Urothelium cell line (cell line): ENCODE measurements at places on chromosomes 6 and 20.

GRCh38 chr6:113570161-113570560, 287.0 kb upstream of the MARCKS start:
- DNase-seq: no peak

DNA sequence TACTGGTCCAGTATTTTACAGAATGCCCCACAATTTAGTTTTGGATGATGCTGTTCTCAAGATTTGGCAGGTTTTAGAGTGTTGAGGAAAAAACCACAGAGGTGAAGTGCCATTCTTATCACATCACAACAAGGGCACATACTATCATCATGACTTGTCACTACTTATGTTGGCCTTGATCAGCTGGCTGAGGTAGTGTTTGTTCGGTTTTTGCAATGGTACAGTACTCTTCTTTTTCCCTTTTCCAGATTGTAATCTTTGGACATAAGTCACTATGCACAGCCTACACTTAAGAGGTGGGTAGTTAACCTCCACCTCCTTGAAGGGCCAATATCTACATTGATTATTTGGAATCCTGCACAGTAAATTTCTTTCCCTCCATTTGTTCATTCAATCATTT, 8.8 kb downstream of the TENT5A start:
- no peak for DNase-seq

DNA sequence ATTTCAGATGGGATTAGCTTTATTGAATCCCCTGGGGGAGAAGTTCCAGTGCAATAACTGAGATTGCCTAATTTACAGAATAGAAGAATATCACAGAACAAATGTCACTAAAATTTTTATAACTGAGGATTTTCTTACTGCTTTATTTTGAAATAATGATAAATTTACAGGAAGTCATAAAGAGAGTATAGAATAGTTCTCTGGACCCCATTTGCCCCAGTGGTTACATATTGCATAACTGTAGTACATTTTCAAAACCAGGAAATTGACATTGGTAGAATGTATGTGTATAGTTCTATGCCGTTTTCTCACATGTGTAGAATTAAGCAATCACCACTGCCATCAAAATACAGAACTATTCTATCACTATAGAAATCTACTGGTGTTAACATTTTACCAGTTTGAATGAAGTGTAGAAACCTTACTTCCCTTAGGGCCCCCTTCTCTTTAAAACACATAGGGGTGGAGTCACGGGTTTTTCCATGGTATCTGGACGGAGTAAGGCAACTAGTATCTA, 18.3 kb downstream of the KIF6 start:
- no peak for DNase-seq

DNA sequence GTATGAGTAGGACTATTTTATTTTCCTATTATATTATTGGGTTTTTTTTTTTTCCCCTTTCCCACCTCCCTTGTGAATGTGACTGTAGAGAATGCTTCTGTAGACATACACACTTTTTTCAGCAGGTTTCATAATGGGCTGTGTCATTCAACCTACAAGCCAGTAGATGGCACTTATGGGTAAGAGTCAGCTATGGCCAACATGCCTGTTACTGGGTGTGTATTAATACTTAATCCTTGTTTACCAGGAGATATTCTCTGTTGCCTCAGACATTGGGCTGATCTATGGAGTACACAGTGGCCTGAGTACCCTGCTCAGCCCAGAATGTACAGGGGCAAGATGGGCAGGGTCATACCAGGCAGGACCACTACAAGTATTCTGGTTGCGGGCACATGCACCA, 382.5 kb downstream of the EPHA7 start:
- DNase-seq: no peak

DNA sequence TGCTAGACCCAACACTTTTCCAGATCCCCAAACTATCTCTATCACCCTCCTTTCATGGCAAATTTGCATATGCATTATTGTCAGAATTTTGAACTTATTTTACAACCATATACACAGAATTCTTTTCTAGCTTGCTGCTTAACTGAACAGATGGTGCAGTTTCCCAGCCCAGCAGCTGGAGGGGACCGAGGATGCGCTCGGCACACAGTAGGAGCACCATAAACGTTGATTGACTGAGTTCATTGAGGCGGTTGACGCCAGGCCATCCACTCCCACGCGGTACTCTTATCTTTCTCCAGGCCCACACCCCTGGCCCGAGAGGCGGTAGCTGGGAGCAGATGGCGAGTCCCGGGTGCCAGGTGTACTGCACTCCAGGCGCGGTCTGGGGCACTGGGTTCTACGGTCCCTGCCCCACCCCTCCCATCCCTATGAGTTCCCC, 6.8 kb upstream of the SOX4 start:
- peak; percentile 28 for DNase-seq

DNA sequence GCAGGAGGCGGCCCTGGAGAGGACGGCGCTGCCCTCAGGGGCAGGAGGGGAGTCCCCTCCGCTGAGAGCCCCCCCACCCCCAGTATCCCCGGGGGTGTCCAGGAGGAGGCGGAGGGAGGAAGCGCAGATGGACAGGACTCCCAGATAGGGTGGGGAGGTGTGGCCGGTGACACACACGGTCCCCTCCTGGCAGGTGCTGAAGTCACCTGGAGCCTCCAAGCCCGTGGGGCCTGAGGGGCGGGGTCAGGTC, 1.4 kb downstream of the STMN3 start:
- no peak for DNase-seq

- no peak for DNase-seq
These were observed 93.2 kb downstream of the FOXA2 start for GRCh38 chr20:22491194-22491505.

- peak; percentile 35 for DNase-seq
These were observed 145.7 kb downstream of the KHDC1L start for GRCh38 chr6:73079611-73079955.

DNA sequence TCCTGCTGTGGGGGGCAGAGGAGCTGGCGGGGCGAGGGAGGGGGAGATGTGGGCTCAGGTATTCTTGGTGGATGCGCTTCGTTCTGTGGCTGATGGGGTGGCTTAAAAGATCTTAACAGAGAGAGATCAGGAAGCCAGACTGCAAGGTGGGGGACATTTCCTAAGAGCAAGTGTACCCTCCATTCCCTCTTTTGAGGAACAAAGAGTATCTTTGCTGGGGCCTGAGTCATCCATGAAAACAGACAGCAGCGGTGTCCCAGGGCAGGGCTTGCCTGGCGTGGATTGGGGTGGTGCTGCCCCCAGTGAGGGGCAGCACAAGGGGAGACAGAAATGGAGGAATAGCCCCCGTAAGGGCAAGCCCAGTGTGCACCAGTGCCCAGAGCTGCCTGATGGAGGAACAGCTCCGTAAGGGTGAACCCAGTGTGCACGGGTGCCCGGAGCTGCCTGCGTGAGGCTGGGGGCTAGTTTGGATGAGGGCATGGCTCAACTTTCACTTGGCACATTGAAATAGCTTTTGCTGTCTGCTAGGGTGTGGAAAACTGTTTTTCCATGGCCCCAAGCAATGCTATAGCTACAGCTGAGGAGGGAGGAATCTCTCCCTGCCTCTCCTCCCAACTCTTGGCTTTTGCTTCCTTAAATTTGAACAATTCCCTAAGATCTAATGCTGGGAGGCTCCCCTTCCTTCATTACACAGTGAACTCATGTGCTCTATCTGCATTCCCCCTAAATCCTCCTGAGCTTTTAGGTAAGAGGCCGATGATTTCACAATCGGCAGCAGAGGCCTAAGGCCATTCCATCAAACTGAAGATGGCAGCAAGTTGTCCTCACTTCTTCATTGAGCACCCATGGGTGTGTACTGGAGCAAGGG, 12.9 kb downstream of the MAPK13 start:
- no peak for DNase-seq

DNA sequence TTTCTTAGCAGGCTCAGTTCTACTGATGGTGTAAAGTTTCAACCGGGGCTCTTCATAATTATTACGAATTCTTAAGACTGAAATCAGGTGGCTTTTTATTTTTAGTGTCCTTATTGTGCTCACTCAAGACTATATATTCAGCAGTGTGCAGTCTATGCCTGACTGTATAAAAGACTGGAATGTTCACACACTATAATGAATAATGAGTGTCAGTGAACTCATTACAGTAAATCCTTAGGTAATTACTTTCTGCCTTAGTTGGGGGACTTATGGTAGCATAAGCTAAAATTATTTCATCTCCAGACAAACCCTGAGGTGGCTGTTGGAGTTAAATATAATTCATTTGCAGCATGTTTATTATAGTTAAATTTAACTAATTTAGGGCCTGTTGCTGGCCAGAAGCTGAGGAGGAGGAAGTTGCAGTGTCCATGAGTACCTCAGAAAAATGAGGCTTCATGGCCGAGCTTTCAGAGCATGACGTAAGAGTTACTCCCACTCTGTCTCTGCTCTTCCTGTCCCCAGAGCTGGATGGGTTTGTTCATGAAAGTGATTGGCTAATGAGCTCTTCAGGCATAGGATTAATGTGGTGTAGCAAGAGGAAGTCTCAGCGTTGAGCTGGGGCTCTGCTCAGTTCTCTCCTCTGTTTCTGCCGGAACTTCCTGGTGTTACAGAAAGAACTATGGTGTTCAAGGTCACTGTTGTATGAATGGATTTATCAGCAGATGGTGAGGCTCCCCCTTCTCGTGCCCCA, 335.7 kb downstream of the NRN1 start:
- no peak for DNase-seq

DNA sequence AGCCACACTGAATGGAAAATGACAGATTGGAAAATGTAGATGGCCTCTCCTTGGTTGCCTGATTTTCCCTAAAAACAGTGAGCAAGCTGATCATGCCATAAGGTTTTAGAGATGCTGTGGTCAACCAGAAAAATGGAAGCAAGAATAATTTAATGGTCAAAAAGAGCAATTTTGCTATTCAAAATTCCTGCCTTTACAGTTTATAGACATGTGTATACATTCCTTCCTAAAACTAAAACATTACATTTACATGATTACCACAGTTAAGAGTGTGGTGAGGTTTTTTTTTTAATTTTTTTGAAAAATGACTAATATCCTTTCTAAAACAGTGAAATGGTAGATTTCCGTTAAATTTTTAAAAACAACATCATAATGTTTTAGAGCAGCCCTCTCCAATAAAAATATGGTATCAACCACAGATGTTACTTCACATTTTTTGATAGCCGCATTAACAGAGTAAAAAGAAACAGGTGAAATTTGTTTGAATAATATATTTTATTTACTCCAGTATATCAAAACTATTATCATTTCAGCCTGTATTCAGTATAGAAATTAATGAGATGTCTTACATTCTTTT, 407.0 kb upstream of the SOX4 start:
- DNase-seq: no peak

GRCh38 chr6:106141441-106142237, 55.5 kb downstream of the PRDM1 start:
- no peak for DNase-seq

- DNase-seq: peak; percentile 49
These were observed 124.2 kb downstream of the LY86 start for GRCh38 chr6:6712449-6713403.

DNA sequence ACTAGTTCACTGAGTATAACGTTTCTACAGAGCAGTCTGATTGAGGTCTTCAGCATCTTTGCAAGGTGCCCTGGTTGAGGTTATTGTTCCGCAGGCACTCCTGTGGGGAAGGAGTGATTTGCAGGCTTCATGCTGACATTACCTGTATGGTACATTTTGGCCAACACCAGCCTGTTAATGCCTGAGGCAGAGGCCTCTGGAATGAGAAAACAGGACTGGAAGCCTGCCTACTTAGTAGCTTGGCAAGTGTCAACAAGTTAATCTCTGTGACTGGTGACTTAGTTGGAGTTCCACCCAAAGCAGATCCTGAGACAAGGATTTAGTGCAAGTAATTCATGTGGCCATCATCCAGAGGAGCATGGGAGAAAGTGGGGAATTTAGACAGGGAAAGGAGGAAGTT, 24.6 kb downstream of the MAS1 start:
- no peak for DNase-seq

DNA sequence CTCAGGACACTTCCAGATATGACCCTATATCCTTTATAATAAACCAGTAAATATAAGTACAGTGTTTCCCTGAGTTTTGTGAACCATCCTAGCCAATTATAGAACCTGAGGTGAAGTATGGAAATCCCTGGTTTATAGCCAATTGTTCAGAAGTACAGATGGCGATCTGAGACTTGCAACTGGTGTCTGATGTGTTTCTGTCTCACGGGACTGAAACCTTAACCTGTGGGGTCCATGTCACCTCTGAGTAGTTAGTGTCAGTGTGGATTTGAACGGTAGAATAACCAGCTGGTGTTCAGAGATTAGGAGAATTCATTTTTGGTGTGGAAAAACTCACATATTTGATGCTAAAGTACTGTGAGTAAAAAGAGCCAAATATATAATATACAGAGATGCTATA, 606.6 kb downstream of the MAFB start:
- no peak for DNase-seq

GRCh38 chr20:44884907-44885391, 556 bp upstream of the YWHAB start:
- no peak for DNase-seq

DNA sequence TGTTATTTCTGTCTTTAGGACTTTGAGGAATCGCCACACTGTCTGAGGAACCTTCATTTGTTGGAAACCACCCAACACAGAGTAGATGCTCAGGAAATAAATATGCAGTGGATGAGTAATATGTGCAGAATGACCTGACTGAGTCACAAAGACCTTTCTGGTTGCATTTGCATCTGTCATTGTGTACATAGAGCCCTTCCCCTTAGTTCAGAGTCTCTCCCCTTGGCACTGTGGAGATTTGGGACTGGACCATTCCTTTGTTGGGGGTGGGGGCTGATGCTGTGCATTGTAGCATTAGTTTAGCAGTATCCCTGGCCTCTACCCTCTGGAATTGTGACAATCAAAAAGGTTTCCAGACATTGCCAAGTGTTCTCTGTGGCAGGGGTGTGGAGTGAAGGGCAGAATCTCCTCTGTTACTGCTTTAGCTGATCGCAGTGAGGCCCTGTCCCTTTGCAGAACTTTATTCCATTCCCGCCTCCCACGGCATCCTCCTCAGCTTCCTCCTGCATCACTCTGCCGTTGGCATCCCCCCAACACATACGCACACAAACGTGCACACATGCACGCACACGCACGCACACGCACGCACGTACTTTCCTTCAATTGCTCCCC, 64.5 kb downstream of the EYA2 start:
- DNase-seq: peak; percentile 93

GRCh38 chr6:74579794-74580193, 626.1 kb downstream of the COL12A1 start:
- no peak for DNase-seq

DNA sequence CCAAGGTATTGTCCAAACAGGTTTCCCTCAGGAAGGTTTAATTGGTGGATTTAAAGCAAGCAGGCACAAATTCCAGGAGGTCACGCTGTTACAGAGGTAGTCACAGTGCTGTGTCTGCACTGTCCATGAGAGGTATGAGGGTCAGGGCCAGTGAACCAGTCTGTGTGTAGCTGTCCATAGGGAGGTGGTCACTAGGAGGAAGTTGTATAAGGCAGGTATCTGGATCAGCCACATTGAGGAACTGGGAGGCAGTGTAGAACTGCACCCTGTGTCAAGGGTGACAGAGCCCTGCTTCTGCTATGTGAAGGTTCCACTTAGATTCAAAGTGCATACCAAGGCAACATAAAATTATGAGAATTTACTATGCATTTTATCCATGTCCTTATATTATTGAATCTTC, 73.3 kb downstream of the MAP3K4 start:
- DNase-seq: no peak
